ENCODE measurements at places on chromosomes 3 and 15.

- DNase-seq, result no peak
Measured at GRCh38 chr3:169457807-169458697, 205.5 kb downstream of the MECOM start.

DNA sequence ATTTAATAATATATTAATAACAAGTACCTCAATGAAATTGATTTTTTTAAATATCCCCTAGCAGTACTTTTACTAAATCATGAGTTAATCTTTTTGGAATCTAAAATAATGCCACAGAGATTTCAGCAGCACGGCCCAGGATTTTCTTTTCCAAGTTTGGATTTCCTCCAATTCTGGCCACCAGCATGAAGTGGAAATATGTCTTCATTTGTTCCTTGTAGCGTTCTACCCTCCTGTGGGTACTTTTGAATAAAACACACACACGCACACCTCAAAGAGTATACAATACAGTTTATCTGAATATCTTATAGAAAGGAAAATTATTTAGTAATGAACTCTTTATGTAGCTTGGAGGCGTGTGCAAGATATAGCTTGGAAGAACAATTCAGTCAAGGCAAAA, 125.1 kb upstream of the STT3B start:
- DNase-seq, result no peak

- DNase-seq, result no peak
Measured at GRCh38 chr3:30248423-30248822, 358.0 kb upstream of the TGFBR2 start.

DNA sequence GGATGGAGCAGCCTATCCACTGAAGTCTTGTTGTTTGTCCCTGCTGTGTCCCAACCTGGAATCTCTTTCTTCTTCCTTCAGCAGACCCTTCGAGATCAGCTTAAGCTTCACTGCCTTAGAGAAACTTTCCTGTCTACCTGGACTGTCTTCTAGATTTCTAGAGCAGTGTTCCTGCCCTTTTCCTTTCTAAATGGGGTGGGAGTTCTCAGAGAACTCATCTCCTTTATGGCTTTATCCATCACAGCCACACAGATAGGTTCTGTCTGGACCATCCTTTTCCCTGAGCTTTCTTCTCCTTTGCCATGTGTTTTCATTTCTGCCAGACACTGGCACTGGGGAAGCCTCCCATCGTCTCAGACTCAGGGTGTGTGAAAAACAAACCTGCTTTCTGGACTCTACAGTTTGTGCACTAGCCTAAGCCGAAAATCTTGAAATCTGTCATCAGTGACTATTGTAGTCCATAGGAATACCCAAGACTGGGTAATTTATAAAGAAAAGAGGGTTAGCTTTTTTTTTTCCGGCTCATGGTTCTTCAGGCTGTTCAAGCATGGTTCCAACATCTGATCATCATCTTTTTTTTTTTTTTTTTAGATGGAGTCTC, 177.5 kb downstream of the PGPEP1L start:
- no peak for DNase-seq

DNA sequence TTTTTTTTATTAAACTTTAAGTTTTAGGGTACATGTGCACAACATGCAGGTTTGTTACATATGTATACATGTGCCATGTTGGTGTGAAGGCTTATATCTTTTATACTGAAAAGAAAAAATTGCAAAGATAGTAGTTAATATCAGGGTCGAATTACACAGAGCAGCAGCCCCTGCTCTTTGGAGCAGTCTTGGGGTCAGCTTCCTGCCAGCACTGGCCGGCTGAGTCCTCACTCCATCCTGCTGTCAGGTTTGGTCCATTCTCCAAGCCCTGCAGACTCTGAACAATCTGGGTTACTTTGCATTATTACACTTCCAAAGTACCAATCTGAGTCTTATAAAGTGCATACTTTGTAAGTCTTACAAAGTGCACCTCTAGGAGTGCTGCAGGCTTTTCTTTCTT, 66.0 kb downstream of the COL8A1 start:
- DNase-seq, result no peak

GRCh38 chr3:51715231-51715976, 8.5 kb downstream of the GRM2 start:
- DNase-seq, result no peak

GRCh38 chr3:78621061-78621716, 1146.6 kb downstream of the ROBO1 start:
- no peak for DNase-seq

DNA sequence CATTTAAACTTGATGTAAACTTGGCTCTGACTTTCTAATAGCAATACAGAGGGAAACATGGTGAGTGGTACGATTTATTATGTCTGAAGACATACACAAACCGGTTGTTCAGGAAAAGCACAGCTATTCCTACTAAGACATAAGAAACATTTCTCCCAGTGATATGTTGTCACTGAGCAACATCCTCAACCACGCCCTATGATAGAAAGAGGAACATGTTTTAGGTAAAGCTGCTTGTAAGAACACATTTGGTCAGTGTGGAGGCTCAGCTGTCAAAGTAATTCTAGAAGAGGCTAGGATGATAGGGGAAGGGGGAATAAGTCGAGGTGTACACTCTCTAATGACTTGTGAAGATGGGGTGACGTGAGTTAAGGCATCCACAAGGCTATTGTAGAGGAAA, 42.7 kb upstream of the B3GNT5 start:
- DNase-seq, result no peak

- DNase-seq, result no peak
Measured at GRCh38 chr15:47188758-47189507, 528.4 kb upstream of the SEMA6D start.

DNA sequence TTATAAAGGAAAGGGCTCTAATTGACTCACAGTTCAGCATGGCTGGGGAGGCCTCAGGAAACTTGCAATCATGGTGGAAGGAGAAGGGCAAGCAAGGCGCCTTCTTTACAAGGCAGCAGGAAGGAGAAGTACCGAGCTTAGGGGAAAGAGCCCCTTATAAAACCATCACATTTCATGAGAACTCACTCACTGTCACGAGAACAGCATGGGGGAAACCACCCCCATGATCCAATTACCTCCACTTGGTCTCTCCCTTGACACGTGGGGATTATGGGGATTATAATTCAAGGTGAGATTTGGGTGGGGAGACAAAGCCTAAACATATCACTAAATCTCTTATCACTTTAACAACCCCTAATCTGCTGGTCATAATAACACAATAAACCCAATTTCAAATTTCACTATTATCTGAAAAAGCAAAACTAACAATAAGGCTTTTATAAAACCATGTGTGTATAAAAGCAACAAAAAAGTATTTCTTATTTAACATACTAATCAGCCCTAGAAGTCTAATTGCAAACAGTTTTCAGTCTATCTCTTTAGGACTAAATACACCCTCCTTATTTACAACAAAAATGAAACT, 43.2 kb downstream of the SCAPER start:
- no peak for DNase-seq

- no peak for DNase-seq
Measured at GRCh38 chr3:120341658-120342346, 7.4 kb downstream of the LRRC58 start.

GRCh38 chr15:55573224-55573623, 14.9 kb downstream of the PYGO1 start:
- DNase-seq, result no peak

GRCh38 chr15:41971895-41972252, 483 bp downstream of the EHD4 start:
- DNase-seq, result no peak

DNA sequence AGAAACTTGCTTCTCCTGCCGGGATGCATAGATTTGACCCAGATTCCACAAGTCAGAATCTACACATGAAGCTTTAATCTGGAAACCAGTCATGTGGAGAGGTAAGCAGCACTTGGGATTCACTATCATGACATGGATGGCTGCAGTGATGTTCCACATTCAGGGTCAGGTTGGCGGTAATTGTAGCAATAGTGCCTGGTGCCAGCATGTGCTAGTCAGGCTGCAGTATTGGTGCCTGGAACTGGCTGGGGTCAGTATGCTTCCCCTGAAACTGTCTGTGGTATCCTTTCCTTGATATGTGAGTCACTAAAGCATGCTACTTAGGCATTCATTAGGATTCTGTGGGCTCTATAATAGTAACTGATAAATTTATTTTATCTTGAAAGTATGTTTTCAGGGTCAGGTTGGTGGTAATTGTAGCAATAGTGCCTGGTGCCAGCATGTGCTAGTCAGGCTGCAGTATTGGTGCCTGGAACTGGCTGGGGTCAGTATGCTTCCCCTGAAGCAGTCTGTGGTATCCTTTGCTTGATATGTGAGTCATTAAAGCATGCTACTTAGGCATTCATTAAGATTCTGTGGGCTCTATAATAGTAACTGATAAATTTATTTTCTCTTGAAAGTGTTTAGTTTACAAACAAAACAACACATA, 1439.2 kb downstream of the ZPLD1 start:
- DNase-seq, result no peak

- no peak for DNase-seq
Measured at GRCh38 chr15:89898614-89899294, 5.0 kb upstream of the AP3S2 start.

- DNase-seq, result no peak
Measured at GRCh38 chr3:9884555-9885165, 4.6 kb upstream of the CIDEC start.

- no peak for DNase-seq
Measured at GRCh38 chr3:32989171-32989570, 37.7 kb downstream of the CCR4 start.

Measured in globus pallidus (tissue), 1 donor.